ENCODE measurements at places on chromosomes 7 and 10.

DNA sequence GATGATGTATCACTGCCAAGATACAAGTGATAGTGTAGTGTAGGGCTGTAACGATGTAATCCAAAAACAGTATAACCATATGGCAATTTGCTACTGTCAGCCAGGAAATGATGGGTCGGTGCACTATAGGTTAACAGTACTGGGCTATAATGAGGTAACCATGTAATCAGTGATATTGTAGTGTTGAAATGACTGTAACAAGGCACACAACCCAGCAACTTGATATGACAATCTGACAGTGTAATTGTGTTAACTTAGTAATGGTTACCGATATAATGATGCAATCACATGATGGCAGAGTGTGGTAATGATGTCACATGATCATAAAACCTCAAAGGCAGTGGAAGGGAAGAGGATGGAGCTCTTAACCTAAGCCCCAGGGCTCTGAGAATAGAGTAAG is 73.8 kb upstream of the SLF2 start:
- no peak for DNase-seq

- DNase-seq: no peak
Measured at GRCh38 chr7:69759373-69759772, 161.1 kb downstream of the AUTS2 start.

DNA sequence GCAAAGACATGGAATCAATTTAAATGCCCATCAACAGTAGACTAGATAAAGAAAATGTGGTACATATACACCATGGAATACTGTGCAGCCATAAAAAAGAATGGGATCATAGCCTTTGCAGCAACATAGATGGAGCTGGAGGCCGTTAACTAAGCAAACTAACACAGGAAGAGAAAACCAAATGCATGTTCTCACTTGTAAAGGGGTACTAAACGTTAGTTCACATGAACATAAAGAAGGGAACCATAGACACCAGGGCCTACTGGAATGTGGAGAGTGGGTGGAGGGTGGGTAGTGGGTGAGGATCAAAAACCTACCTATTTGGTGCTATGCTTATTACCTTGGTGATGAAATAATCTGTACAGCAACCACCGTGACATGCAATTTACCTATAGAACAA is 78.4 kb upstream of the GSDME start:
- no peak for DNase-seq

DNA sequence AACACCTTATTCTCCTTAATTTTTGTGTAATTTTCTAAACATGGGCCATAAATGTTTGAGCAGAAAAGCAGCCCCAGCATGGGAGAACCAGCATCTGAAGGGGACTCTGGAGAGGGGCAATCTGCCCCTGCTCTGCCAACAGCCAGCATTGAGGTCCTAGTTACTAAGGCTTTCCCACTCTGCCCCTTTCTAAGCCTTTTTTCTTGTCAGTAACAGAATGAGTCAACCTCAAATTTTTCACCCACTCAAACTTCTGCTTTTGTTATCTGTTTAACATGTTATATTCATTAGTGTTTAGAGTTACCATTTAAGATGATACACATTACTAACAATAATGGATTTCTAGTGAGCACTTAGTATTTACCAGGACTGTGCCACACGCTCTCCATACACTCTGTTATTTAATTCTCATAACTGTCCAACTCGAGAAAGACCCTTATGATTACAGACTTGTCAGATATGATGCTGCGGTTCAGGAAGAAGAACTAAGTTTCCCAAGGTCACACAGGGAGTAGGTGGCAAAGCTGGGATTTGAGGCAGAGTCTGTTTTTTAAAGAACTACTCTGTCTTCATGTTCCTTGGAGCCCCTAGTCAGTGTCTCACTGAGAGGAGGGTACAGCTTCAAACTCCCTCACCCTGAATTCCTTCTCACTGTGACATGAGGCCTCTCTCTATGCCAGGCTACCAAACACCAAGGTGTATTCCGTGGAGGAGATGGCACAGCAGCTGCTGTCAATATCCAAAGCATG is 19.9 kb upstream of the GPAM start:
- DNase-seq: no peak

DNA sequence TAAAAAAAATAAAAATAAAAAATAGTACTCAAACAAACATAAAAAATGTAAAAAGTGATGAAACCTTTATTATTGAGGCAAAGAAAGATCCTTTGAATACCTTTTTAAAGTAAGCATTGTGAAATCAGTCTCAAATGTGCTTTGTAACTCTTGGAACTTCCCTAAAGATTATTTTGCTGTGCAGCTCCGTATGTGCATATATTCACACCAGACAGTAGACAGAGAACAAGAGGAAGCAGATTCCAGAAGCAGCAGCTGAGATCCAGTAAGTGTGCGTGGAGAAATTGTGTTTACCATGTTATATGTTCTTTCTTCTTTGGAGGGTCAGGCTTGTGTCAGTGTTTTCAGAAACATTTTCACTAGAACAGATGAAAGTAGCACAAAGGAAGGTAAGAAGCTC is 324.9 kb downstream of the AGMO start:
- DNase-seq: no peak

DNA sequence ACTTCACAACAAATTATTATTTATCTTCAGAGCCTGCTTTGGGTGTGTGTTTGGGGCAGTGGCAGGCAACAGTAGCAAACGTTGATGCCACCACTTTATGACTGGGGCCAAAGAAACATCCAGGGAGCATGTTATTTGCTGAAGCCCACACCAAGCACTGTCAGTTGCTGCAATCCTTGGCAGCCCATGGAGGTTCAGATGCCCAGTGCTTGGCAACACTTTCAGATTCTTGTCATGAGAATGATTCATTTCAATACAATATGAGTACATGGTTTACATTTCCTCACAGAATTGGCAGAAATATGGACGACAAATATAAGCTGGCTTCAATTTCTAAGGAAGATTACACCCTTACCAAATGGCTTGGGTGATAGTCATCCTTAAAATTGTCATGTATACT is 46.5 kb upstream of the GLI3 start:
- no peak for DNase-seq

DNA sequence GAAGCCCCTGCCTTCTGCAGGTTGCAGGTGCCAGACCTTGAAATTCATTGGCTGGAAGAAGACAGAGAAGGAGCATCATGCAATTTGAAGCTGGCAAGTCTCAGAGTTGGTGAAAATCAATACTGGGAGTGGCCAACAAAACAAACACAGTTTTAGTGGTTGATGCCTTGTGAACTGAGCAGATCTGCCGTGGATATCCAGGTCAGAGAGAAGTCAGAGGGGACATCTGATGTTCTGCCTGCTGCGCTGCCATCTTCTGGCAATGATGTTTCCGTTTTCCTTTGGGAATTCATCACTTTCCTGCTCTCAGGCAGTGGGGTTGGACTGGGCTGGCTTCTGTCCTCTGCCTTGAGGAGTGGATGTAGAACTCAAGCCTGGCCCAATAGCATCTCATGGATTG is 132.0 kb downstream of the RPS24 start:
- DNase-seq: no peak

DNA sequence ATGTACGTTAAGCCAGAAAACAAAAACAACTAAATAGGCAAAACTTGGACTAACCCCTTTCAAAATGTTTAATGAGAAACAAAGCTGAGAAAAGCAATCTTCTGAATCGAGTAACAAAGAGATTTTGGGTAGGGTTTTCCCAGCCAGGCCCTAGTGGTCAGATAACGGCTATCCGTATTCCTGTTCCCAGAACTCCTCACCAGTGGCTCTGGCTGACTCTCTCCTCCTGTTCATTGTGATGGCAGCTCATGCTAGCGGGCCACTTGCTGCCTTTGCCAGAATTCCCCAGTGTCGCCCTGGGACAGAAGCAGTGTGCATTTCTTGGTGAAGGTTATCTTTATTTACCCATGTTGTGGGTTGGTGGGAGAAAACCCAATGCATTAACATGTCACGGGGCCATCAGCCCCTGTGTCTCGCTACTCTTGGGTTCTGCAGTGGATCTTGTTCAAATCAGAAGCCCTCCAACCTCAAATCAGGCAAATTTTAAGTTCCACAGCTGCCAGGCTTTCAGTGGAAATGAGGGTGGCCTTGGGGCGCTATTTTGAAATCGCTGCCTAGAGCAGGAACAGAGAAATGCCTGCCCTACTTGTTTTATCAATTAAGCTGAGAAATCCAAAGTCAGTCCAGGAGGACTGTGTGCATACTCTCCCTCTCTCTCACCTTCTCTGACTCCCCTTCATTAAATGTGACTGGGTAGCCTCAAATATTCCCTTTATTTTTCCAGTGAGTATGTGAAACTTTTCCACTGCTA is 164.5 kb upstream of the NPVF start:
- no peak for DNase-seq

Data from smooth muscle cell of the brain vasculature (primary cell).